ENCODE measurements at places on chromosomes 6 and 20.

- no peak for DNase-seq
Measured at GRCh38 chr6:136102991-136103688, 147.0 kb downstream of the MTFR2 start.

DNA sequence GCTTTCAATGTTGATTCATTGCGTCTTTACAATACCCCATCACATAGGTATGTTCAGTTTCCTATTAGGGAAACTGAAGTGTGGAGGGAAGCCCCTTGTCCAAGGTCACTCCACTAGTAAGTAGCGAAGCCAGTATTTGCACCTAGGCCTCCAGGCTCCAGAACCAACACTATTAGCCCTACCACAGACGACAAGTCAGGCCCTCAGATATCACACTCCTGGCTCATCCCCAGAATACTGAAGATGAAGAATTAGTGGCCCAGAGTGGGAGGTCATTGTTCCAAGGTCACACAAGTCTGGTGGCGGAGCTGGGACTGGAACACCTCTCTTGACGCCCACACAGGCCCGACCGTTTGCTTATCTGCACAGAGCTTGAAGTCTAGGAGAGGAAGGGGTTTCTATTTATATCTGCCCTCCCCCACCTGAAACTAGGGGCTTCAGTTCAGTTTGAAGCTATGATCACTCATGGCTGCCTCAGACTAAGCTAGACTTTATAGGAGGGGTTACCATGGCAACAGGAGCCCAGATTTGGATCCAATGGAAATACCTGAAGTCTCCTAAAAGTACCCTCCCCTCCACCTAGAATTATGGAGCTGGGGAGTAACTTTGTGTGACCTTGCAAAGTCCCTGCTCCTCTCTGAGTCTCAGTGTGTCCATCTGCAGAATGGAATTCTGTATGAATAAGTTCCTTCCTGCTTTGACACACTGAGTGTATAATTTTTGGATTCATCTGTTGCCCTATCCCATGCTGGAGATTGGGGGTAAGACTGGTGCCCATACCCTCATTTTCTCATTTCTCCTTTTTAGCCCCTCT is 2.2 kb downstream of the SNTA1 start:
- DNase-seq: no peak

DNA sequence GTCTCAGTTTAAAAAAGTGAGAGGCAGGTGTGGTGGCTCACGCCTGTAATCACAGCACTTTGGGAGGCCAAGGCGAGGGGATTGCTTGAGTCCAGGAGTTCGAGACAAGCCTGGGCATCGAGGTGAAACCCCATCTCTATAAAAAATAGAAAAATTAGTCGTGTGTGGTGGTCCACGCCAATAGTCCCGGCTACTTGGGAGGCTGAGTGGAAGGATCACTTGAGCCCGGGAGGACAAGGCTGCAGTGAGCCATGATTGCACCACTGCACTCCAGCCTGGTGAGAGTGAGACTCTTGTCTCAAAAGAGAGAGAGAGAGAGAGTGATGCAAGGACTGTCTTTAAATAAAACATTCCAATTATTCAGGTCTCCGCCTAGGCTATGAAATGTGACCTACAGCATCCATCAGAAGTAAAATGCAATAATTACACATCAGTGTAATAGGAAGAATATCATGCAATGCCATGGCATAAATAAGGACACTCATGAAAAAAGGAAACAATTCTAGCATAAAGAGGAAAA is 81.5 kb downstream of the SH3BGRL2 start:
- DNase-seq: no peak

DNA sequence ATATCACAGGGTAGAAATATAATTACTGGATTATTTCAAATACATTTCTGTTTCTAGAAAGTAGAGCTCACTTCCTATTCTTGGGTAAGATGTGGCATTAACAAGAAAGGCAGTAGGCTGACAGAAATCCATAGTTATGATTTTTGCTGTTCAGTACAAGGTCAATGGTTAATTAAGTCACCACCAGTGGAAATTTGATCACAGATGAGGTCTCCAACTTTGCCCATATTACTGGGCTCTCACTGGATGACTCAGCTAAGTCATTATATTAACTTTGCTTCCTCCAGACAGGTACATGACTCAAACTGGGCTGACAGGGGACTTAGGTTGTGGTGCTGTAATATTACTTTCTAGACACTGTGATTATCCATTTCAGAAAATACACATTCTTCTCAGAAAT is 212.4 kb downstream of the GRIK2 start:
- DNase-seq: no peak

DNA sequence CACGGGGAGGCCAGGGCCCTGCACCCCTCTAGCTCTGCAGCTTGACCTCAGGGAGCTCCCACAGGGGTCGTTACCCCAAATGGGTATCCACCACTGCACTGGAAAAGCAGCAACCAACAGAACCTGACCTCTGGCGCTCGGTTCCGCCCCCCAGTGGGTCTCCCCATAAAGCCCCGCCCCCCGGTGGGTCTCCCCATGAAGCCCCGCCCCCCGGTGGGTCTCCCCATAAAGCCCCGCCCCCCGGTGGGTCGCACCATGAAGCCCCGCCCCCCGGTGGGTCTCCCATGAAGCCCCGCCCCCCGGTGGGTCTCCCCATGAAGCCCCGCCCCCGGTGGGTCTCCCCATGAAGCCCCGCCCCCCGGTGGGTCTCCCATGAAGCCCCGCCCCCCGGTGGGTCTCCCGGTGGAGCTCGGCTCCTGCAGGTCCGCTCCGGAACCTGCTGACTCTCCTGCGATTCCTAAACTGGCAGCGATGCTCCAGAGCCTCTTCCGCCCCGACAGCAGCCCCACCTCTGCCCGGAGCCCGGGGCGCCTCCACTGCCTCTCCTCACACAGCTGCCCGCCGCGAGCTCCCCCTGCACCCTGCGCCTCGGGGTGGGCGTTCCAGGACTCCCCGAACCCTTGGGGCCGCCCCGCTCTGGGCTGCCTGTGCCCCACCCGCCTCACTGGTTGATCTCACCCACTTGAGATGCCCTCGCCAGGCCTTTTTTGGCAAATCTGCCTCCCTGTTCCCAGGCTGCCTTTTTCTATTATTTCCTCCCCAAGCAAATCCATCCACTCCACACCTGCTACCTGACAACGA is 12.1 kb downstream of the SLC2A4RG start:
- no peak for DNase-seq

GRCh38 chr6:6840831-6841291 is 252.3 kb downstream of the LY86 start:
- DNase-seq: no peak

GRCh38 chr6:1403851-1404712 is 14.7 kb downstream of the FOXF2 start:
- no peak for DNase-seq

DNA sequence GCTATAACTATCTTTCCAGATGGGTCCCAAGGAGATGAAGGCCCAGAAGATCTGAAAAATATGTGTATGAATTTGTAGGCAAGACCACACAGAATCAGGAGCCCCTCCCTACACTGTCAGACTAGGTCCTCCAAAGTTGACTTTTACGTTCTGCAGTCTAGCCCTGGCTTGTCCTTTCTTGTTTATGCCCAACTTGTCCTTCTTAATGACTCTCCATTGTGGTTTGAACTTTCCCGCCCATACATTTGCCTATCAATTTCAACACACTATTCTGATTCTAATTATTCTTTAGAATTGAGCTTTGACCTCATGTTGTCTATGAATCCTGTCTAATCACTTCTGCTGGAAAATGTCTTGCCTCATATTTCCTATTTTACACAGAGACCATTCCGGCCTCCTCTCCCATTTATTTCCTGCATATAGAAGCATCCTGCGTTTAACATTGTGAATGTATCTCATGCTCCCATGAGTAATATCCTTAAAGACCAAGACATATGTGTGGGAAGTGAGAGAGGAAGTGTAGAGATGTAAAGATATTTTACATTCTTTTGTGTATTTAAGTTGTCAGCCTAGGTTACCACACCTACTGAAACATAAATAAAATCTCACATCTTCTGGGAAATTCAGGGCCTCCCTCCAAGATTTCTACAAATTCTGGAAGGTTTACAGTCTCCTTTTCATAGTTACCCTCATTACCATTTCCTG is 348.3 kb downstream of the BCKDHB start:
- DNase-seq: no peak

DNA sequence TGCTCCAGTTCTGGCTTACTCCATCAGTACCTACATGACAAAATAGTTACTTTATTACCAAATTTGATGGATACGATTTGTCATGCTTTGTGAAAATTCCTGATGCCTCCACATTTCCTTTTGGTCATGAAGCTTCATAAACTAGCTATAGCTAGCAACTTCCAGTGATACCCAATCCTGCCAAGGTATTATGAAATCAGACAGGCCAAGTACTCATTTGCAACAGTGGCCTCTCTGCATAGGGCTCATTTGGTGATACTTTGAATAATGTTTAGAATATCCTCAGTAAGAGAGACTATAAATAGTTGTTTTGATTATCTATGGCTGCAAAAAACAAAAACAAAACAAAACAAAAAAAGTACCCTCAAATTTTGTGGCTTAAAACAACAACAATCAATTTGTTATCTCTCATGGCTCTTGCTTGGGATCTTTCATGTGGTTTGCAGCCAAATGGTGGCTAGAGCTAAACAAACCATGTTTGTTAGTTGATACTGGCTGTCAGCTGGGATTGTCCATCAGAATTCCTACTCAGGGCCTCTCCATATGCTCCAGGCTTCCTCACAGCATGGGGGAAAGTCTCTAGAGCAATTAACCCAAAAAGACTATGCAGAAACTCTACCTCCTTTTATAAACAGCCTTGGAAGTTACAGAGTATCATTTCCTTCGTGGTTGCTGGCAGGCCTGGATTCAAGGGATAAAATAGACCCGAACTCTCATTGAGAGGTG is 10.1 kb upstream of the PRL start:
- no peak for DNase-seq

DNA sequence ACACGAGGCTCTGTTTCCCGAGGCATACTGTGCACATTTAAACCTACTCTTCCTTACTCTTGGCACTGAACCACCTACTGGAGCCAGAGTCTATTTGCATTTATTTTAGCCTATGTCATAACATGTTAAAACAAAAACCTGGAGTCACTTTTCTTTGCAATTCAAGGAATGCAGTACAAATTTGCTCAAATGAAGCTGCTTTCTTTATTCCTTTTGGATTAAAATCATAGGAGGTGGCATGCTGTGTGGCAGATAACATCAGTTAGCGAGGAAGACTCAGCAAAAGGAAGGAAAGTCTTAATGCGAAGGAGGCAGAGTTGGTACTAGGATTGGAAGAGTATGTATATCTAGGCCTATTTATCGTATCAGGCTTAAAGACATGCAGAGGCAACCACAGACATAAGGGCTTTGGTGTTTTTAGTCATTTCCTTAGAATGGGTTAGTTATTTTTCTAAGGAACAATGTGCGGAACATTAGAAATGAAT is 92.9 kb downstream of the SAMD3 start:
- no peak for DNase-seq

DNA sequence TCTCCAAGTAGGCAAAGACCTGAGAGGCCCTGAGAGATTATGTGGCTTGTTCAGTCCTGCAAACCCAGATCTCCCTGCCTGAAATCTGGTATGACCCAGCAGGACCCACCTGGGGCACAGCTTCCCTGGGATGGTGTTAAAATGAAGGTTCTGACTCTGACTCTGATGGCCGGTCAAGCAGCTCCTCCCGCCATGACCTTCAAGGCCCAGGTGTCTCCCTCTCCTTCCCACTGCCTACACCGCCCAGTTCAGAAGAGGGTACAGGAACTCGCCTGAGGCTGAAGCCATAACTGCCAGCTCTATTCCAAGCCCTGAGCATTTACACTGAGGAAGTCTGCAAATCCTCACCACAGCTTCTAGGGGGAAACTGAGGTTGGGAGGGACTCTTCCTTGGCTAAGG is 5.9 kb upstream of the CST7 start:
- no peak for DNase-seq

- DNase-seq: no peak
Measured at GRCh38 chr6:69180361-69181067, 545.4 kb downstream of the ADGRB3 start.

- no peak for DNase-seq
Measured at GRCh38 chr20:60486315-60486714, 528.1 kb downstream of the CDH26 start.

GRCh38 chr20:4150070-4150441 is 134.7 kb upstream of the RNF24 start:
- no peak for DNase-seq

DNA sequence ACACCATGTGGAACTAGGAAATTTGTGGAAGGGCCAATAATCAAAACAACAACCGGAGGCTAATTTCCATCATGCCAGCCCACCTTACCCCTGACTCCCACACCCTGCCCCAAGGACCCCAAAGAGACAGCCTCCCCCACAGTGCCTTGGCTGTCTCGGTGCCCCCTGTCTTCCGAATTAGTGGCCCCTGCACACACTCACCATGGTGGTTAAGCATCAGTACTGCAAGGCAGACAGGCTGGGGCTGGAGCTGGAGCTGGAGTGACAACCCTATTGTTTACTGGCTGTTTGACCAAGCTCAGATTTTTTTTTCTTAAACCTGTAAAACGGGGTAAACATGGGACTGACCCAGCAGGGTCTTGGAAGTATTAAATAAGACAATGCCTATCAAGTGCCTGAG is 238.0 kb downstream of the TFAP2C start:
- DNase-seq: no peak

DNA sequence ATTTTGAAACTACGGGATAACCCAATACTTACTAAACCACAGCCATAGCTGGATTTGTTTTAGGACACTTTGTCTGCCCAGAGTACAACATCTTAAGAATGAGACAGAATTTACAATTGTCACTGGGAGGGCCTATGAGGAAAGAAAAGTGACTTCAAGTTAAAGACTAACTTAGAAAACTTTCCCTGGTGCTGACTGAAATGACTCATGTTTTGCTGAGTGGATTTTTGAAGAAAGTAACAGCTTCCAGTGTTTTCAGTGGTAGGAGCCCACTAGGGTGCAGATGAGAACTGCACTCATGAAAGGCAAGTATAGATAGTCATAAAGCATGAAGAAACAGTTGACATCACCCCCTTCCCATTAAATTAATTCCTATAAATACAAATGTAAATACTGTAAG is 988.2 kb upstream of the MAP3K7 start:
- no peak for DNase-seq

GRCh38 chr20:58308290-58308679 is 1.2 kb upstream of the RAB22A start:
- DNase-seq: no peak

GRCh38 chr6:34955442-34955841 is 66.4 kb downstream of the ANKS1A start:
- DNase-seq: no peak

- no peak for DNase-seq
Measured at GRCh38 chr6:39756582-39756981, 31.4 kb upstream of the KIF6 start.

GRCh38 chr6:109242029-109242428 is 140.2 kb downstream of the CD164 start:
- DNase-seq: no peak

DNA sequence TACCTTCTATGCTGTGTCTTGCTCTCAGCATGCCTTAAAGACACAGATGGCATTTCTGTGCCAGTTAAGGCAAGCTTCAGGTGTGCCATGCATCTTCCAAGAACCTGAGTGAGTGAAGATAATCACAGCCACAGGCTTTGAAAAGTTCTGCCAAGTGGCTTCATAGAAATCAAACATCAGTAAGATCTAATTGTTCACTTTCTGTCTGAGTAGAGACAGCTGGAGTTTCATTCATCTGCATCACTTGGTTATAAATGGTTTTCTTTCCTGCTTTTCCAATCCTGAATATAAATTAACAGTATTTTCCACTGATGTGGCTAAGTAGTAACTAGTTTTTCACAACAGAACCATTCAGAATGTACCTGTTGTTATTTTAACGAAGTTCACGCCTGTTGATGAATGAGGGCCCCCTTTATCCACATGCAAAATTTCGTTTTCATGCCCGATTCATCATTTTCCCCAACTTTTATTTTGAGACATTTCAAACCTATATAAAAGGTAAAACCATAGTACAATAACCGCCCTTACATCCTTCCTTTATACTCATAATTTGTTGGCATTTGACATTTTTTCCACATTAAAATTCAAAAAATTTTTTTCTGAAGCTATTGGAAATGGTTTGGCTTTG is 38.6 kb upstream of the KCNG1 start:
- DNase-seq: no peak
